WTC11 (cell line): ENCODE measurements at places on chromosomes 11 and 22.
A peak's percentile ranks its signal among the peaks of the same experiment; 100 is the strongest.

- no peak for DNase-seq
Observed at GRCh38 chr11:33701302-33702230, 940 bp upstream of the C11orf91 start.

- peak; percentile 83 for DNase-seq
Observed at GRCh38 chr22:30425616-30426387, at the start of gene MTFP1. Gene MTFP1 (plus strand): TSS chr22:30425768. CDS start chr22:30425880, 112 bp downstream.

GRCh38 chr11:108648528-108648885 lies 16.4 kb upstream of the DDX10 start:
- no peak for DNase-seq

- DNase-seq = peak; percentile 71
Observed at GRCh38 chr11:134275534-134276395, at the start of gene GLB1L3. Gene GLB1L3 (plus strand): TSS chr11:134276379. CDS start chr11:134276741, 362 bp downstream.

- DNase-seq = peak; percentile 76
Observed at GRCh38 chr11:36376888-36377758, 81.0 kb downstream of the PRR5L start.

DNA sequence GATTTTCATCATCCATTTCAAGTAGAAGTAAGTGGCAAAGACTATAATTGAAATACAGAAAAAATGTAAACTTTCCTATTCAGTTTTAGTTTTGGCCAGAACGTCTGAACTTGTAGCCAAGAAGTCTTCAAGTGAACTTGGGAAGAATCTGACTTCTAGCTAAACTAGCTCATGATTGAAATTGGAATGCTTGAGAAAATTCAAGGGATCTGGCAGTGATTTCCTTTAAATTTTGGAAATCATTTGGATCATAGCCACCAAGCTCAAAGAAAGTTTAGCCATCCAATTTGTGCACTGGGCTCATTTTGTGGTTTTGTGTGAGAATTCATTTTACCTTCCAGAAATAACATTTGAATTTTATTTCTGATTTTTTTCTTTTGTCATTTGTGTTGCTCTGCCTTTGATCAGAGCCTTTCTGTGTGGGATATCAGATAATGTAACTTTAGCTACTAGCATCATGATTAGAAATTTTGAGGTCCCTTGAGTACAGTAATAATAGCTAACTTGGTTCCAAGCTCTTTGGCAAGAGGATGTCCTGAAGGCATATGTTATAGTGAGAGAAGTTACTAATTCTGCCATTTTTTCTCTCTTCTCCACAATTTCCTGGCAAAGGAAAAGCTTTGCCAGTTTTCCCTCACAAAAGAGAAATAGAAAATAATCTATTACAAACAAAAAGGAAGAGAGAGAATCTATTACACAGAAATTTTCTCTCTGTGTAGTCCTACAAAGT lies 2123.7 kb upstream of the RAG2 start:
- no peak for DNase-seq

DNA sequence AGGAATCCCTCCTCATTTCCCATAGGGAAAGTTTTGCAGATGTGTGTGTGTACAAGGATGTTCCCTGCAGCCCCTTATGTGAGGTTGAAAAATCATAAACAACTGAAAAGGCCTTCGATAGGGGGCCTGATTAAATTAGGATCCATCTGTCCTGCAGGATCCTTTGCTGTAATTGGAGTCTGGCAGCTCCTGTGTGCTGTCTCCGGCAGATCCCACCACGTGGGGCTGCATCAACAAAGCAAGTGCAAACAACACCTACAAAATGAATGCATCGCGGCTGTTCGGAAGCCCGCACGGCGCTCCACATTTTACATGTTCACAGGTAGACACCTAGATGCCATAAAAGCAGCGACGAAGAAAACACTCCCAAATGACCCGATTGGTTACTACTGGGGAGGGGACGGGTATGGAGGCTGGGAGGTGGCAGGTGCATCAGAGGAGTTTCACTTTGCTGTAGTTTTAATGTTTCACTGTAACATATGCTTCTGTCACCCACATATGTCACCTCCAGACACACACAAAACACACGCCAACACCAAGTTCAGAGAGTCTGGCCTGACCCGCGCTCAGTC lies 52.2 kb downstream of the NFAM1 start:
- DNase-seq = no peak

GRCh38 chr11:69716099-69716498 lies 12.3 kb upstream of the FGF19 start:
- DNase-seq = no peak

- no peak for DNase-seq
Observed at GRCh38 chr11:63534895-63535461, 1.6 kb upstream of the PLAAT4 start.

- DNase-seq = no peak
Observed at GRCh38 chr11:129610125-129610524, 205.5 kb upstream of the TMEM45B start.

DNA sequence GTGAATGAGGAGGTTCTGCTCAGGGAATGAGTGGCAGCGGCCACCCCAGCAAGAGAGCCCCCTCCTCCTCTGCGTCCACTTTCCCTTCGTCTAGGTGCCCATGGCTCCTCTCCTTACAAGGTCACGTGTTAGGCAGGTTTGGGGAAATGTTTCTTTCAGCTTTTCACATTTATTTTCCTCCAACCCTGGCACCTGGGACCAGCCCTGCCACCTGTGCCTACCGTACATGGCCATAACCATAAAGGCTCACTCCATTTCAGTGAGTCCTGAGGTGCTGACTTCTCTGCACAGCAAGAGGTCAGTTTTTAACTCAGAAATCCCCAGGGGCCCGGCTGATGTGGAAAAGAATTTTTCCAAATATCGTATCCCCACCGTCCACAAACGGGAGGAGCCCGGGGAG lies 71.2 kb downstream of the FLI1 start:
- no peak for DNase-seq

GRCh38 chr11:20760811-20761210 lies 91.4 kb downstream of the NELL1 start:
- no peak for DNase-seq

DNA sequence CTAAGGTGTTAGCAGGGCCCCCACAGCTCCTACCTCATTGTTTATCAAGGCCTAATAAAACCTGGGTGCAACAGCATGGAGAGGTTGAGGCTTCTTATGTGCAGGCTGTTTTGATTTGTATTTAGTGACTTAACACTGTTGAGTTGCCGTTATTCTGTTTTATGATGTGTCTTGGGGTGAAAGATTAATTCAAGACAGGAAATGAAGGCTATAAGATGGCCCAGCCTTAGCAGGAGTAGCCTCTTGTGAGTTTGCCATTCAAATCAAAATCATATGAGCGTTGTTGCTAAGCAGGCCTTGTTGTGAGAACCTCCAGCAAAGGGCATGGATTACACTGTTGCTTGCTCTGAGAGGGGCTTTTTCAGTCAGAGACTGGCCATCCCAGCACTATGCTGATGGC lies 31.8 kb downstream of the MICAL2 start:
- DNase-seq = no peak

DNA sequence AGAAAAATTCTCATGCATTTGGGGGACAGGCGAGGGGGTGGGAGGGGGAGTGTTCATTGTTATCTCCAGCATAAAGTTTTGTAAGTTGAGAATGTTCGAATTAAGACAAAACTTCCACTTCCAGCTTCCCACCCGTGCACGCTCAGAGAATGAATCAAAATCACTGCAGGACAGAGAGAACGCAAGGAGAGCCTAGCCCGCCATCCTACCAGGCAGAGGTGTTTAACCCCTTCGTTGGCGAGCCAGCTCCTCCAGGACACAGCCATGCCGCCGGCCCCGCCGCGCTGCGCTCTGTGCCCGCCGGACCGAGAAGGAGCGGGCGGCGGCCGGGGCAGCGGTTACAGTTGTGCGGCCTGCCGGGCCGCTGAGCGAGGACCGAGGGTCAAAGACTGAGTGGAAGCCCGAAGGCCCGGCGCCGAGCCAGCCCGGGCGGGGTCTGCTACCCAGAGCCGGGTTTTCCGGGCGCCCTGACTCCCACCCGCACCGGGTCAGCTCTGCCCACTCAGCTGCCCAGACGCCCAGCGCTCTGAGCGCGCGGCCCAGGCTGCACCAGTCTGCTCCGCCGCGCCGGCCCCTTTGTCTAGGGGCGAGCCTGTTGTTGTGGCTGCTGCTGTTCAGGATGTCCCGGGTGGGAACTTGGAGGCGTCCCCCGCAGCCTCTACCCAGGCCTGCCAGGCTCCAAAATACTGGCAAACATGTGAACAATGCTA lies at the start of gene NOX4:
NOX4 (minus strand) TSS at position 395 of the 710 bp plus-strand sequence; CDS start at position 266, 129 bp downstream.
- DNase-seq = peak; percentile 75

GRCh38 chr11:130675917-130676316 lies 227.5 kb downstream of the ADAMTS15 start:
- DNase-seq = no peak

- DNase-seq = no peak
Observed at GRCh38 chr11:60717956-60718355, 6.6 kb upstream of the MS4A18 start.

GRCh38 chr11:71930556-71931244 lies 1.9 kb downstream of the RNF121 start:
- no peak for DNase-seq

DNA sequence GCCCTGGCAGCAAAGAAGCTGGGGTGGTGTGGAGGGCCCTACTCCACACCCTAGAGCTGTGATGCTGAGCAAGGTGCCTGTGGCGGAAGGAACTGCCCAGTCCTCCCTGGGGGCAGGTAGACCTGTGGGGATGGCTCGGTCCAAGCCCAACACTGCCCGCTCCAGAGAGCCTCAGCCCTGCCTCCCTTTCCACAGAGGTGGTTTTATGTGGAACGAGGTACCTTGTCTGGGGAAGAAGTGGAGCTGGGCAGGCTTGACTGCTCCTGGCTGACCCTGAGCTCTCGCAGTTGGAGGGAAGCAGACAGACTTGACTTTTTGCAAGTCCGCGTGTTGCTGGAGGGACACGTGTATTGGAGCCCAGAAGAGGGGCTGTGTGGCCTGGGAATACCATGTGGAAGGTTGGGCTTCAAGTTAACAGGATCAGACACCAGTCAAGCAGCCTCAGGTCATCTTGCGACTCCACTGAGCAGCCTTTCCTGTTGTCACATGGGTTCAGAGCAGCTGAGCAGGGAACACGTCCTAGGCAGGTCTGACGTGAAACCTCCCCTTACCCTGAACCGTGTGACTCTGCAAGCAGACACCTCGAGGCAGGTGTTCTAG lies 117.7 kb downstream of the CACNA1I start:
- no peak for DNase-seq

DNA sequence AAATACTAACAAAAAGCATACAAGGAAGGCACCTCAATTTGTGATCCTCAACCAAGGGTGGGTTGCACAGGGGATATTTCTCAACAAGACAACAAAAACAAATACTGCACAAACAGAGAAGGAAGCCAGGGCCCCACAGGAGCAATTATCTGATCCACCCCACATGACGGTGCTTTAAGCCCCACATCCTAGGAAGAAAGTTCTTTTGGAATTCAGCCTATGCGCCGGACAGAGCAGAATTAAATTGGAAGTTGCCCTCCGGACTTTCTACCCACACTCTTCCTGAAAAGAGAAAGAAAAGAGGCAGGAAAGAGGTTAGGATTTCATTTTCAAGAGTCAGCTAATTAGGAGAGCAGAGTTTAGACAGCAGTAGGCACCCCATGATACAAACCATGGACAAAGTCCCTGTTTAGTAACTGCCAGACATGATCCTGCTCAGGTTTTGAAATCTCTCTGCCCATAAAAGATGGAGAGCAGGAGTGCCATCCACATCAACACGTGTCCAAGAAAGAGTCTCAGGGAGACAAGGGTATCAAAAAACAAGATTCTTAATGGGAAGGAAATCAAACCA lies 40.6 kb downstream of the OSBP start:
- DNase-seq = no peak

DNA sequence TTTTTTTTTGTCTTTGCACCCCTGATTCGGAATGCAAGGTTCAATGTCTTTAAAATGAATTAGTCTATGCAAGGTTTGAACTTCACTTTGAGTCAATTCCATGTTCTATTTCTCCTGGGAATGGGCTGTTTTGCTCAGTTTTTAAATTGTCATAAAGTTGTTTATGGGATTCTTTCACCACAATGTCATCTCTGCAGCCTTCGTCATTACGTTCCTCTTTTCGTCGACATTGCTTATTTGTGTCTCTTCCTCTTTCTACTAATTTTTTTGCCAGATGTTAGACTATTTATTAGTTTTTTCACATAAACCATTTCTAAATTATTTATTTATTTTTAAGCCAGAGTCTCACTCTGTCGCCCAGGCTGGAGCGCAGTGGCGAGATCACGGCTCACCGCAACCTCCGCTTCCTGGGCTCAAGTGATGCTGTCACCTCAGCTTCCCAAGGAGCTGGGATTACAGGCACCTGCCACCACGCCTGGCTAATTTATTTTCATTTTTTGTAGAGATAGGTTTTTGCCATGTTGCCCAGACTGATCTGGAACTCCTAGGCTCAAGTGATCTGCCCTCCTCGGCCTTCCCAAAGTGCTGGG lies 7.1 kb upstream of the TNNT3 start:
- no peak for DNase-seq

DNA sequence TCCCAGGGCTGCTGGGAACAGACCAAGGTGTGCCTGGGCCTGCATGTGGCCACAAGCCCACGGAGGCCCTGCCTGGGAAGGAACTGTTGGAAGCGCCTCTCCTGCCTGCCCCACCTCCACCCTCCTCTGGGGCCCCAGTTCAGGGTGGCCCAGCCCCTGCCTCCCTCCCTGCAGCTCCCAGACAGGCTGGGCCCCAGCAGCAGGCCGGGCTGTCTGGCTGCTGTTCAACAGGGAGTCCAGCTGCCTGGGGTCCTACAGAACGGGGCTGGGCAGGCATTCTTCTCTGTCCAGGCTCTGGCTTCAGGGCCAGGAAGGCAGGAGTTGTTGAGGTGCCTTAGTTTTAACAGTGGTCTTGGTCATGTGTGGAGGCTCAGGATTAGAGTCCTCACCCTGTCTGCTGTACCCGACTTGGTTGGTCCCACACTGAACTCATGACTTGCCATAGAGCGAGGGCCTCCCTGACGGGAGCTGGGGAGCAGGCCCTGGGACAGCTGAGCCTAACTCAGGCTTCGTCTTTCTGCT lies 11.8 kb downstream of the PRDM11 start:
- DNase-seq = no peak

GRCh38 chr11:93936460-93936859 lies 84.7 kb upstream of the HEPHL1 start:
- no peak for DNase-seq

DNA sequence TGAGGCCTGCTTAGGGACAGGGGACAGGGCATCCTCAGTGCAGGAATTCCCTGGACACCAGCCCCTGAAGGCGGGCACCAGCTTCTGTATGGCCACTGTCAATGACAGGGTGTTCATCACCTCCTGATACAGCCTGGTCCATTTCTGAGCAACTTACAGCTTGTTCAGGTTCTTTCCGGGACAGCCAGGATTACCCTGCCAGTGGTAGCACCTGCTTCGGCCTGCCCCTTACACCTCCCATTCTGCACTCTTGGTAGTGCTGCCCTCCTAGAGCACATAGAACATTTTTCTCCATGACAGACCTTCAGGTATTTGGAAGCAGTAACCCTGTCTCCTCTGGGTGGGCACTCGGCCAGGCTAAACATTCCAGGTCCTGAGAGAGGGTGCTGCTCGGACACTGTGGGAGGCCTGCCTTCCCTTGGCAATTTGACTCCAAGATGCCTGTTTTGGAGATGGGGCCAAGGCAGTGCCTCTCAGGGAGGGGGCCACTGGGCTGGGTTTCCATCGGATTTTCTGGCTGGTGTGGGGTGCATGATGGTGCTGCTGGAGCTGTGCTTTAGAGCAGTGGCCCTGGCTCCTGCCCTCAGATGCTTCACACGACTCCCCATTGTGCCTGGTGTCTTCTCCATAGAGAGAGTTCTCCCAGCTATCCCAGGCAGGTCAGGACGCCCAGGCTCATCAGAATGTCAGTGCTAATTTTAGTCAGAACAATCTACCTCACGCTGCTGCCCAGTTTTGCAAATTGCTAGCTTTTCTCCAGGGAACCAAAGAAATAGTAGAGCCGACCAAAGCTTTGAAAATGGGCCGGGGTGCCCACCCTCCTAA lies 1.2 kb downstream of the GAL3ST3 start:
- DNase-seq = no peak

GRCh38 chr11:74678591-74679512 lies 52.4 kb downstream of the CHRDL2 start:
- no peak for DNase-seq
